Stimulated activated CD4-positive, alpha-beta T cell treated with anti-CD3 and anti-CD28 coated beads, Interleukin-4, amount 100 ng/mL, for 24 hours (primary cell): ENCODE measurements at places on chromosomes 6 and 20.

DNA sequence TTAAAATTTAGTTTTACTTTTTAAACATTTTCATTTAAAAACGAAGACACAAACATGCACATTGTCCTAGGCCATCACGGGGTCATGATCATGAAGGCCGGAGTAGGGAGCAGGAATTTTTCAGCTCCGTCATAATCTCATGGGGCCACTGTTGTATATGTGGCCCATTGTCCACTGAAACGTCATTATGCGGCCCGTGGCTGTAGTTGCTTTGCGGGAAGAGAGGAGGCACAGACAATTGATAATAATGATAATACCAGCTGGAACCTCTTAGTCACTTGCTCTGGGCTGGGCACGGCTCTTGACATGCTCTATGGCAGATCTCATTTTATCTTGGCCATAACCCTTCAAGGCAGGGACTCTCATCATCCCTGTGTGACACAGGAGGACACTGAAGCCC lies 56.5 kb upstream of the FNDC1 start:
- DNase-seq, result no peak

DNA sequence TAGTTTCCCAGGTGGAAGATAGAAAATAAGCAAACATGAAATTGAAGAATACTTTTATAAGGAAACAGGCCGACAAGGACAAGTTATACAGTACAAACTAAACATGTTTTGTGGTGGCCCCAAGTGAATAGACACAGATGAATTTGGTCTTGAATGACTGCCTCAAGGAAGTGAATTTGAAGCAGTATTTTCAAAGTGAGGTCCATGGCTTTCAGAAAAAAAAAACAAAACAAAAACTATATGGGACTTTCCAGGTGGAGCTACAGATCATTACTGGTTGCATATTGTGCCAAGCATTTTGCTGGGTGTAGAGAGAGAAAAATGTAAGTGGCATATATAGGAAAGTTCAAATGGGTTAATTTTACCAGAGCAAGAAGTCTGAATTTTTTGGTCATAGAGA lies 68.8 kb downstream of the CYB5R4 start:
- DNase-seq, result no peak

DNA sequence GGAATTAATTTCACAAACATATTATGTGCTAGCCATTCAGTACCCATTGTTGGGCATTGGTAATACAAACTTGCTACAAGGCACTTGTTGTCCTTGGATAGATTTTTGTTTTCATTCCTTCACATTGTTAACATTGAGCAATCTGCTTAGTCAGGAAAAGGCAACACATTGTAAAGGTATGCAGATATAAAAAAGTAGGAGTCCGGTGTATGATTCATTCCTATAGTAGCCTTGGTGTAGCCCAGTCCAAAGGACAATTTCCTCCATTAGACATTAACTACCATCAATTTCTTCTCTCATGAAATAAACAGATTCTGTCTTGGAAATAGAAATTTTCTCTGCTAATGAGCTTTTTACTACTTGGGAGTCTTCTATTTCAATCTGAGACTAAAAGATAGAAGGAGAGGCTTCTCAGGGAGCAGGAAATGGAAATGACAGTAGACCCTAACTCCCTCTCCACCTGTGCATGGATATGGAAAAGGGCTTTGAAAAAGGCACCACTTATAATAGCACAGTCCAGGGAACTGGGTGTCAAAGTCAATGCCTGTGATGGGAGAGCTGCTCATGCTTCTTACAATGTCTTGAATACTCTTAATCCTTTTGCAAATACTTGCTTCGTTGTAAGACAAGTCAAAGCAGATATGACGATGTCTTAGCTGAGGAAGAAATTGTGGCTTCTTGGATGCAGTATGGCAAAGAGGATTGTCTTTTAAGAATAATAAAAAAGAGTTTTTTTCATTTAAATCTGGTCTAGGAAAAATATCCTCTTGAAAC lies 369.4 kb upstream of the CITED2 start:
- no peak for DNase-seq

DNA sequence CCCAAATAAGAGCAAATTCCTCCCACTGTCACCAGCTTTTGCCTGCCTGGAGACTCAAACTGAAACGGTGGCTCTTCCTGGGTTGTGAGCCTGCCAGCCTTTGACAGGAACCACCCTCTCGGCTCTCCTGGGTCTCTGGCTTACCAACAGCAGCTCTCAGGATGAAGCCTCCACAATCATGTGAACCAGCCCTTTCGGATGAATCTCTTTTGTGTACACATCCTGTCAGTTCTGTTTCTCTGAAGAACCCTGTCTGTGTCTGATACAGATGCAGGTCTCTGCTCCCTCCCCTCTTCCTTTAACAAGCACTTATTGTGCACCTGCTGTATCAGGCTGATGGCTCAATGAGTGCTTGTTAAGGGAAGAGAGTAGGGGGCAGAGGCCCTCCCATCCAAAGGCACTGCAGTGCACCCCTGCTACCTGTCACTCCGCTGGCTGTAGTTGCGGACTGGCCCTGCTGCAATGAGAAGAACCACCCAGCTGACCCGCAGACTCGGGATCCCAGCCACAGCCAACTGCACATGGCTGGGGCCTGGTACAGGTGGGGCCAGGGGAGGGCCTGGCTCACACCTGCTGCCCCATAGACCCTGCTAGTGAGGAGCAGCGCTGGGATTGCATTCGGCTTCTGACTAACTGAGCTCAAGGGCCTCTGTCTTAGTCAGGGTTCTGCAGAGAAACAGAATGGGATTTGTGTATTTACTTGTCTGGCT lies 120.1 kb upstream of the PMEPA1 start:
- DNase-seq, result no peak

DNA sequence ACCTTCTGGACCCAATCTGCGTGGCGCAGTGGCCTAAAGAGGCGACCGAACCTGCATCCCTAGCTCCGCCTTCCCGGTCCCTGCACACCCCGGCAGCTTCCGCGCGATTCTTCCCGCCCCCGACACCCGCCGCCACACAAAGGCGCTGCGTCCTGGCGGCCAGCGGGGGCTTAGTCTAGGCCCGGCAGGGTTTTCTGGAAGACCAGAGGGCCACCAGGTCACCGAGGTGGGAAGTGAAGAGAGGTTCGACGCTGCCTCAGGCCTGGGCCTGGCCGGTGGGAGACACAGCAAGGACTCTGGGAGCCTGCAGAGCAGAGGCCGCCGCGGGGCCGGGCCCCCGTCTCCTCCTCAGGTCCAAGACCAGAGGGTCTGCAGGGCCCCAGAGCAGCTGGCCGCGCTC lies 154.9 kb downstream of the OR2B2 start:
- peak; percentile 64 for DNase-seq

- DNase-seq, result no peak
Observed at GRCh38 chr6:136173519-136174507, 76.3 kb downstream of the MTFR2 start.

- no peak for DNase-seq
Observed at GRCh38 chr6:19805129-19805481, 32.1 kb upstream of the ID4 start.

DNA sequence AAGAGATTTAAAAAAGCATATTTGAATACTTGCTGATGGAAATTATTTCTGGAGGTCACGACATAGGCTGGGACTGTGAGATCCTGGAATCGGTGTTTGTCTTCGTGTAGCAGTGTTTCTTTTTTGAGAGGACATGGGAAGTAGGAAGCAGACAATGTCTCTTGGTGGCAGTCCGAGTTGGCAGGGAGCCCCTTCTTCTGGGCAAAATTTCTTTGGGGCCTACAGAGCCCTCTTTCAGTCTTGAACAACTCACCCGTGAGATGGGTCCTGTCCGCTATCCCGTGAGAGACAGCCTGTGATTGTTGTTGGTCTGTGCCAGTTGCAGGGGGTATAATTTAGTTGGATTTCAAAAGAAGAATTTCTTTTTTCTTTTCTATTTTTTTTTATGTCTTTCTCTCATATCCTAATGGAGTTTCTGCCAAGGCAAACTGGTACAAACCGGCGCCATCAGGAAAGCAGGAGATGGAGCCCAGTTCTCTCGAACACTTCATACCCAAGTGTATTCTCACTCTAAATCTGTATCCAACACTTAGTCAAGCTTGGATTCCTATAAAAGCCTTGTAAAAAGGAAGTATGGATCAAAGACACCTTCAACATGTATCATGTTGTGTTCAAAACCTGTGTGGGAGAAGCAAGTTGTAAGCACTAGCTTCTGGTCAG lies 785.1 kb downstream of the MAFB start:
- no peak for DNase-seq

DNA sequence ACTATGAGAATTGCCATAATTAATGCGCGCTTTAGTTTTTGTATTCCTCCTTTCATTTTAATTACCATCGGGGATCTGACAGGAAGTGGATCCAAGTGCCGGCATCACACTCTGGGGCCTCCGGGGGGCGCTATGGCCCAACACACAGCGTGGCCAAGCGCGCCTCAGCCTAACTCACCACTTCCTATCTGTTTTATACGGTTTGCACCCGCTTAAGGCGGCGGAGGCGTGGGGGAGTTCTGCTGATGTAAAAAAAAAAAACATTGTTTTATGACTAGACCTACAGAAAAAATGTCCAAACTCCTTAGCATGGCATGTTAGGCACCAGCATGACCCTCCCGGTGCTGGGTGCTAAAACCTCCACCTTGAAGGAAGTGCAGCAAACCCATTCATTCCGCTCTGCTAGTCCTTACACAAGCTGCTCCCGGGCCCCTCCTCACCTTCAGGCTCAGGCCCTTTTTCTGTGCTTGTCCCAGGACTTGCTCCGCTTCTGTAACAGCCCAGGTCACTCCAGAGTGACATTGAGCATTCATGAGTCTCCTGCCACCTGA lies 4.5 kb upstream of the EBF4 start:
- DNase-seq, result peak; percentile 79

DNA sequence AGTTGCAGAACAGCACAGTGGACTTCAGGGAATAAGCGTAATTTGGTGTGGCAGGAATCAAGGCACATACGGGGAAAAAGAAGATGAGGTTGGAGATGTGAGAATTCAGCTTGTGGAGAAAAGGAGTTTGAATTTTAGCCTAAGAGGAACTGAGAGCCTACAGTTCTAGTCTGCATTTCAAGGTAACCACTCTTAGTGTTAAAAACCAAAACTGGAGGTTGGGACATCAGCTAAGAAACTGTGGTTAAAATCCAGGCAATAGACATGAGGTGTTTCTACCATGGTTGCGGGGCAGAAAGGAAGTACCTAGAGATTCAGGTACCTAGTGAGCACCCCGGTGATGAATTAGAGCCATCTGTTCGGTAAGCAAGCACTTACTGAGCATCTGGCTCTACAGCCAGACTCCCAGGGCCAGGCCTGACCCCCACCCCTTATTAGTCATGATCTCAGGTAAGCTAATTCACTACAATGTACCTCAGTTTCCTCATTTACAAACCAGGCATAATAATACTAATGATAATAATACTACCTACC lies 44.4 kb downstream of the FAXC start:
- DNase-seq, result no peak

GRCh38 chr6:41713650-41714291 lies 21.6 kb downstream of the TFEB start:
- DNase-seq, result no peak

DNA sequence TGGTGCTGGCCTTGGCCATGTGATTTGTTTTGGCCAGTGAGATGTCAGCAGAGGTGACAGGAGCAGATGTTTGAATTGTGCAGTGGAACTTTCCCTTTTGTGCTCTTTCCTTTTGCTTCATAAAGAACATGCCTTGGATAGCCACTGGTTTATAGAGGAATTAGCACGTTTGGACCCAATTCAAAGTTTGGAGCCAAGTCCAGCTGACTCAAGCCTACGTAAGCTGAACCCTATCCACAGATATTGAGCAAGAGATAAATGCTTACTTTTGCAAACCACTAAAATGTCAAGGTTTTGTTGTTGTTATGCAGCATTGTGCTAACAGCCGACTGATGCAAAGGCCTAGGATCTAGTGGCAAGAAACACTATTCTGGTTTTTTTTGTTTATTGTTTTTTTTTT lies 230.9 kb upstream of the CITED2 start:
- no peak for DNase-seq

- no peak for DNase-seq
Observed at GRCh38 chr20:24862606-24863005, 86.5 kb upstream of the CST7 start.

- no peak for DNase-seq
Observed at GRCh38 chr20:2246069-2246491, 49.7 kb upstream of the TGM3 start.

DNA sequence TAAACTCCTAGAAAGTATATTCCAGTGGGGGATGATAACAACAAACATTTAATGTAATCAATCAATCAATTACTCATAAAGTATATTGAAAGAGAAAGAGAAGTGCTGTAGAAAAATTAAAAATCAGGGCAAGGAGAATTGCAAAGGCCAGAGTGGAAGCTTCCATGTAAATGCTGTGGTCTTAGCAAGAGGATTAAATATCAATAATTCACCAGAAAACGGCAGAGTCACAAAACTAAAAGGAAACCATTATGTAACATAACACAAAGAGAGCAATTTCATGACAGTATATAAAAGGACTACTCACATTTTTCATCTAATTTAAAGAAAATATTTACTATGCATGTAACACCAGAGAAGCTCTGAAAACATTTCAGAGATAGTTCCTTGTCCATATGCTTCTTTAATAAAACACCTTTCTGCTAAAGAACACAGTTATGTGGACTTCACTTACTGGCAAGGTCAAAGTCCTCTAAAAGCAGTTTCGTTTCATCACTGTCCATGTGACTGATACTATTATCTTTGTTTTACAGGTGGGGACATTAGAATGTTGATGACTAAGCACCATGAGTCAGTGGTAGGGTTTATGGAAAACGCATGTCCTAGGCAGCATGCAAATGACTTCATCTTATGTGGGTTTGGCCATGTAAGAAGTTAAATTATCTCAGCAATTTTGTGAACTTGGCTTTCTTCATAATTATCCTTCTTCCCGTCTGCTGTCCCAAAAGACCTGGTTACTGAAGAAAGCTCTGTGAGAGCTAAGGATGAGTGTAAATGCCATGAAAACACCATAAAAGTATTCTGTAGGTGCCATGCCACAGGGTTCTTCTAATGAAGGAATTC lies 185.8 kb upstream of the TENT5A start:
- no peak for DNase-seq

GRCh38 chr6:46486181-46486580 lies 5.1 kb downstream of the RCAN2 start:
- no peak for DNase-seq

- DNase-seq, result no peak
Observed at GRCh38 chr6:14932485-14933182, 313.2 kb upstream of the JARID2 start.

DNA sequence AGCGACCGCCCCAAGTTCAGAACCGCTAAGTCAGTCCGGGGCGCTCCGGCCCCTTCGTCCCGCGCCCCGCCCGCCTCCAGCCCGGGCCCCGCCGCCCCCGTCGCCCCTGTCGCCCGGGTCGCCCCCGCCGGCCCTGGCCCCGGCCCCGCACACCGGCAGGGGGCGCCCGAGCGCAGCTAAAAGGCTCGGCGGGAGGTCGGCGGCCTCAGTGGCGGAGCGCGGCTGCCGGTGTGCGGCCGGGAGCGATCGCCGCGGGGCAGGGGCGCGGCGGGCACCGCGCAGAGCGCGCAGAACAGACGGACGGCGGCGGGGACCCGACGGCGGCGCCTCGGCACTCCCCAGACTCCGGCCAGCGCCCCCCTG lies at the start of gene FNDC1:
Gene FNDC1, plus strand, starts transcription at position 208 of the 363 bp plus-strand sequence. CDS start 197 bp downstream, outside the sequence.
- peak; percentile 56 for DNase-seq
